Activated CD8-positive, alpha-beta memory T cell treated with anti-CD3 and anti-CD28 coated beads, Interleukin-2, amount 10 ng/mL, durations not matched to agents 7 days and 5 days (primary cell): ENCODE measurements at places on chromosomes 2 and 18.

GRCh38 chr2:240918258-240919091 lies 12.3 kb downstream of the CROCC2 start:
- DNase-seq: no peak
- no peak overlapping the region for H3K4me3 ChIP-seq
- no peak overlapping the region for H3K27ac ChIP-seq
- no peaks in the 10 kb centered on the region for H3K36me3 ChIP-seq
- no peaks in the 10 kb centered on the region for H3K4me1 ChIP-seq

DNA sequence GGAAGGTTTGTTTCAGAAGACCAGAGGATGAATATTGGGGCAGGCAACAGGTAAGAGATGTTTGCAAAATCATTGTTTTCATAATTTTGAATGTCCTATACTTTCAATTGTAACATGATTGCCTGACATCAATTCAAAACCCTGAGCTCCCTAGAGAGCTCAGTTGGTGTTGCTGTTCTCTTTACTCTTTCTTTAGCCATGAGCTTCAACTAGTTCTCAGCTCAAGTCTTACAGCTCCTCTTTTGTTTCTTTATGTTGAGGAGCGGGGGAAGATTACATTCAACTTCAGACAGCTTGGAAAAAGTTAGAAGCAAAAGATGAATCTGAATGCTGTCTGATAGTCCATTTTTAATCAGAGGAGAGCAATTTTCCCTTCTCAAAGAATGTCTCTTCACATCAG lies 144.8 kb upstream of the TACR1 start:
- no peaks in the 10 kb centered on the region for H3K4me1 ChIP-seq
- no peaks in the 10 kb centered on the region for H3K36me3 ChIP-seq
- DNase-seq: no peak
- H3K27ac ChIP-seq: no peak overlapping the region

GRCh38 chr18:3147935-3148554 lies 71.7 kb downstream of the MYOM1 start:
- no peak overlapping the region for H3K4me3 ChIP-seq
- H3K4me1 ChIP-seq: peaks cover 1% of the 10 kb centered on the region
- H3K27ac ChIP-seq: no peak overlapping the region
- no peak for DNase-seq
- no peaks in the 10 kb centered on the region for H3K36me3 ChIP-seq

DNA sequence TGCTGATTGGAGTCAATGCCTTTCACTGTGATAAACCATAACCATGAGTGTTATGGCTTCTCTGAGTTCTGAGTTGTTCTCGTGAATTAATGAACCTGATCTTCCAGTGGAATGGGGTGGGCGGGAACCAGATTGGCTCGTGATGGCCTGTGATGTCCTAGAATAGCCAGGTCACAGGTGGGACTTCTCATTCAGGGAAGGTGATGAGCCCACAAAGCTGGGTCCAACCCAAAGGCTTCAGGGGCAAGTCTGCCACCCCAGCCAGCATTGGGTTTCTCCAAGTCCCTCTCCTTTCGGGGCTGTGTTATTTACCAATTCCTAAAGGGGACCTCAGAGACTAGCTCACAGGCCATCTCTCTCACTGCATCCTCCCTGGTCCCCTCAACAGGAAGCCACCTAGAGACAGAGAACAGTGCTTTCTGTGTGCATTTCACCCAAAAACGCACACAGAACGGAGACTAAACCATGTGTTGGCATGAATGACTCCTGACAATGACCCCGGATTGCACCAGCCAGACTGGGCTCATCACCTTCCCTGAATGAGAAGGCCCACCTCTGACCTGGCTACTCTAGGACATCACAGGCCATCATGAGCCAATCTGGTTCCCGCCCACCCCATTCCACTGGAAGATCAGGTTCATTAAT lies 85.5 kb downstream of the MALT1 start:
- no peak for DNase-seq
- H3K36me3 ChIP-seq: no peaks in the 10 kb centered on the region
- peaks cover 6% of the 10 kb centered on the region for H3K27me3 ChIP-seq
- no peak overlapping the region for H3K27ac ChIP-seq
- peaks cover 13% of the 10 kb centered on the region for H3K4me1 ChIP-seq

GRCh38 chr2:37583402-37583801 lies 88.0 kb downstream of the CDC42EP3 start:
- no peaks in the 10 kb centered on the region for H3K27me3 ChIP-seq
- peaks cover 8% of the 10 kb centered on the region for H3K36me3 ChIP-seq
- no peak for DNase-seq
- H3K27ac ChIP-seq: peak overlapping the region; percentile 76

DNA sequence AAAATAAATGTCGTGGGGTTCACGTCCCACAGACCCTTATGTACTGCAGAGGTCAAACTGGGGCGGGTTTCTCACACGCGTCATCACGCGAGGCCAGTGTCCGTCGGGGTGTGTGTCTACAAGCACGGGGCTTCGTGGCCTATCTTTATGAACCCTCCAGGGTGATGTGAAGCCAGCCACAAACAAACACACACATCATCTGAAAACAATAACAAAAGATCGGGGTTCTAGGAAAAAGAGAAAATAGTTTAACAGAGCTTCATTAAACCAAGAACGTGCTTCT lies 23.3 kb downstream of the LDLRAD4 start:
- H3K4me3 ChIP-seq: no peak overlapping the region
- H3K27me3 ChIP-seq: no peaks in the 10 kb centered on the region
- H3K27ac ChIP-seq: no peak overlapping the region
- H3K36me3 ChIP-seq: no peaks in the 10 kb centered on the region
- no peak for DNase-seq

GRCh38 chr2:205197468-205198139 lies 484.7 kb upstream of the NRP2 start:
- H3K4me3 ChIP-seq: no peak overlapping the region
- no peaks in the 10 kb centered on the region for H3K4me1 ChIP-seq
- no peaks in the 10 kb centered on the region for H3K27me3 ChIP-seq
- DNase-seq: no peak
- H3K36me3 ChIP-seq: no peaks in the 10 kb centered on the region
